Activated naive CD8-positive, alpha-beta T cell treated with anti-CD3 and anti-CD28 coated beads, Interleukin-2, amount 50 U/mL, for 16 hours (primary cell): ENCODE measurements at places on chromosomes 1 and 21.
A peak's percentile ranks its signal among the peaks of the same experiment; 100 is the strongest.

GRCh38 chr1:174022080-174022975 lies at the start of gene RC3H1:
Gene RC3H1 (minus strand): TSS chr1:174022357. CDS start chr1:173992985, 29,372 bp downstream.
- DNase-seq = peak; percentile 71

DNA sequence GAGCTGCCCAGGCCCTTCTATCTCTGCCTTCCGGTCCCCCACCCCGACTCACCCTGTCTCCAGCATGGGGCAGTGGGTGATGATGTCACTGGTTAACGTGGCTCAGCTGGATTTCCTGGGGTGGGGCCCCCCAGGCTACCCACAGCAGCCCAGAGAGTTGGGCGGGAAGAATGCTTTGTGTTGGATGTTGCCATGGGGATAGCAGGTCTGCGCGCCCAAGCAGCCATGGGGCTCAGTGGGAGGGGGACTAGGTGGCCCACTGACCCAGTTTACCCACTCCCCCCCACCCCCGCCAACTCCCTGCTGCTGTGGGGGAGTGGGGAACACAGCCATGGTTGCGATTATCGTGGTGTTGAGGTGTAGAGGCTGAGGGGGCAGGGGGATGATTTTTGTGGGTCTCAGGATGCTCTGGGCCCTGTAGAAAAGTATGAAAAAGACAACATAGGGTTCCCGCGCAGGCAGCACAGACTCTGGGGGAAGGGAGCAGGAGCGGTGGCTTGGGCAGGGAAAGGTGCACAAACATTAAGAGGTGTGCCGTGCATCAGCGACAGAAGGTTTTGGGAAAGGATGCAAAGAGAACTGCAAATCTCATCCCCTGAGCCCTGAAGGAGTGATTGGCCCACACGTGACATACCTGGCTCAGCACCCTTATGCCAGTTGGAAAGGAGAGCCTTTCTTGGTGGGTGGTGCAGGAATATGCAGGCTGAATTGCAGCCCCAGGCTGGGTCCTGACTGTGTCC lies 8.5 kb downstream of the CELSR2 start:
- DNase-seq = no peak

DNA sequence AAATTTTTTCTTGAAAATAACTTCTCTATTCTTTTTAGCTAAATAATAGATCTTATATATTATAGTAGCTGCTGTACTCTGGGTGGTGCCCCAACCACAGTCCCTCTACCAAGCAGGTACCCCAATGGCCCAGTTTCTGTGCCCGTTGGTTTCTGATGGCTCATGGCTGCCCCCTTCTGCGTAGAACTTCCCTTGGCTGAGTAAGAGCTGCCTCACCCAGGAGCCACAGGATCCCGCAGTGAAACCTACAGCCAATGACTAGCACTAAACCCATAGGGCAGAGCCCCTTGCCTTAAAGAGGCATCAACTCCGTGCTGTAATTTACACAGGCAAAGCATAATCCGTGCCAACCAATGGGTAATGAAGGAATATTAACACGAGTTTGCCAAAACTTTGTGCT lies 247.5 kb downstream of the USH2A start:
- DNase-seq = no peak

- DNase-seq = no peak
Measured at GRCh38 chr1:29245876-29246275, 9.6 kb downstream of the PTPRU start.

DNA sequence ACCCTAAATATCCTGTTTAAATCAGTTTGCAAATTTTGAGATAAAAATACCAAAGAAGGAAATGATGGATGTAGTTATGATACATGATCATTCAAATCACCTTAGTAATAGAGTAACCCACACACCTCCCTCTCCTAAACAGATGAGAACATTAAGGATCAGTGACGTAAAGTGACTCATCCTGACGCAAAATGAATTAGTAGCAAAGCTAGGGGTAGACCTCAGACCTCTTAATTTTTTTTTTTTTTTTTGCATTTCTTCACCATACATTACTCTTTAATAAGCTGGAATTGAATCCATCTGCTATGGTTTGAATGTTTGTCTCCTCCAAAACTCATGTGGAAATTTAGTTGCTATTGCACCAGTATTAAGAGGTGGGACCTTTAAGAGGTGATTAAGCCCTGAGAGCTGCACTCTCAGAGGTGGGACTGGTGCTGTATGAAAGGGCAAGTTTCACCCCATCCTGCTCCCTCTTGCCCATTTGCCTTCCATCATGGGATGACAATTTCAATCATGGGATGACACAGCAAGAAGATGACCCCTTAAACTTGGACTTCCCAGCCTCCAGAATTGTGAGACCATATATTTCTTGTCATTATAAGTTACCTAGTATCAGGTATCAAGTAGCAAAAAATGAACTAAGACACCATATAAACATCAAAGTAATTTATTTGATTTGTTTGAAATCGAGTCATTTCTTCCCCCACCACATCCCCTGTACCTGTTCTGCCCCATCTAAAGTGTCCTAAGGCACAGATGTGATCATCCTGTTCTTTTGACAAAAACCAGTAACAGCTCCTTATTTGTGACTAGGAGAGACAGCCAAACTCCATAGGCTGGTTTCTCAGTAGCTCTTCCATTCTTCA lies 114.6 kb upstream of the DUSP10 start:
- DNase-seq = no peak

DNA sequence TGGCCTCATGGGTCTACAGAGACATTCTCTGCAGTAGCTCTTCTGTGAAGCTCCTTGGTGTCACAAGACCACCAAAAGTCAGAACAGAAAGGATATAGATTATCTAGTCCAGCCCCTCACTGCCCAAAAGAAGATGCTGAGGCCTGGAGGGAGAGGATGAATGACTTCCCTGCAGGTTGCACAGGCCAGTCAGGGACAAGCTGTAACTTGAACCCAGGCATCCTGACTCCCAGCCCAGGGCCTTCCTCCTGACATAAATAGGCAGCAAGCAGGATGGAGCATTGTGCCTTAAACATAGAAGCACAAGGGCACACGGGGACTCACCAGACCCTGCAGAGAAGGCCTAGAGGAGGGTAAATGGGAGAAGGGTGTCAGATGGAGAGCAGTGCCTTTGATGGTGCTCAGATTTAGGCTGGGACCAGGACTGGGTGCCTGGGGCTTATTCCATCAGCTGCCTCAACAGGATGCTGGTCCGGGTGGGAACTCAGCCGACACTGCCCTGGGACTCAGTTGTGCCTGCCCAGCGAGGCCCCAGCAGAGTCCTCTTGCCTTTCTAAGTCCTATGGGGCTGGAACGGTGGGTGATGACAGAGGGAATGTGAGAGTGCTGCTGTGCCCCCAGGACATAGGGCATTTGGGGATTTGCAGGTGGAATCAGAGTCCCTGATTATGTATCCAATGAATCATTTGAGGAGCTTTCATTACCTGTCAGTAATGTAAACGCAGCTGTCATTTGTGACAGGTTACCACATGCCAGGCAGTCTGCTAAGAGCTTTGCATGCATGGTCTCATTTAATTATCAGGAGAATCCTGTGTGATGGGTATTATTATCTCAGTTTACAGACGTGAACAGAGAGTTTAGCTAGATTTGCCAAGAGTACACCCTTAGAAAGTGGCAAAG lies 13.2 kb downstream of the S100A7A start:
- no peak for DNase-seq

DNA sequence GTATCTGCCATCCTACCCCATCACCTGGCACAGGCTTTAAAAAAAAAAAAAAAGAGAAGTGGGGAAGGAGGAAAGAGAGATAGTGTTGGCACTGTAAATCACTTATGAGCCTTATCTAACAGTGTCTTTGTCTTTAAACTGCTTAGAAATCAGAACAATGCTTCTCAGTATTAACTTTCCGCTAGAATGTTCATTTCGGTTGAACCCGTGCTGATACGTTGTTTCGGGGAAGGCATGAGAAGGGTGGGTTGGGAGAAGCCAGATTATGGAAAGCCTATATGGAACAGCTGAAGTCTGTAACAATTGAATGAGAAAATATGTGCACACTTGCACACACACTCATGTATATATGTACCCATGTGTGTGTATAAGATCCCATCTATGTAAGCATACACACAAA lies 170.8 kb downstream of the GALNT2 start:
- DNase-seq = no peak

DNA sequence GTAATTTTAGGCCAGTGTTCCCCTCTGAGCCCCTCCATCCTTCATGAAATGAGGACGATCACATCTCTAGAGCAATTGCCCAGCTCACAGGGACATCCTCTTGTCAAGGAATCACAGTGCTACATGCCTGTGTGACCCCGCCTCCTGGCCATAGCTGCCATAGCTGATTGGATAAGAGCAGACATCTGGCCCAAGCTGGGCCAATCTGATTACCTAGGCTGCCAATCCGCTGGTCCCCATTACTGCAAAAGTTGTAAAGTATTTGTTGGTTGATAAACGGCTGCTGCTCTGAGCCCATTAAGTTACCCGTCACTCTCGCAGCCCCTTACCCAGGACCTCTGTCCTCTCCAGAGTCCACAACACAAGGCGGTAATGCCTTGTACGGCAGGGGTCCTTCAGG lies 8.3 kb downstream of the NT5C1A start:
- DNase-seq = no peak

DNA sequence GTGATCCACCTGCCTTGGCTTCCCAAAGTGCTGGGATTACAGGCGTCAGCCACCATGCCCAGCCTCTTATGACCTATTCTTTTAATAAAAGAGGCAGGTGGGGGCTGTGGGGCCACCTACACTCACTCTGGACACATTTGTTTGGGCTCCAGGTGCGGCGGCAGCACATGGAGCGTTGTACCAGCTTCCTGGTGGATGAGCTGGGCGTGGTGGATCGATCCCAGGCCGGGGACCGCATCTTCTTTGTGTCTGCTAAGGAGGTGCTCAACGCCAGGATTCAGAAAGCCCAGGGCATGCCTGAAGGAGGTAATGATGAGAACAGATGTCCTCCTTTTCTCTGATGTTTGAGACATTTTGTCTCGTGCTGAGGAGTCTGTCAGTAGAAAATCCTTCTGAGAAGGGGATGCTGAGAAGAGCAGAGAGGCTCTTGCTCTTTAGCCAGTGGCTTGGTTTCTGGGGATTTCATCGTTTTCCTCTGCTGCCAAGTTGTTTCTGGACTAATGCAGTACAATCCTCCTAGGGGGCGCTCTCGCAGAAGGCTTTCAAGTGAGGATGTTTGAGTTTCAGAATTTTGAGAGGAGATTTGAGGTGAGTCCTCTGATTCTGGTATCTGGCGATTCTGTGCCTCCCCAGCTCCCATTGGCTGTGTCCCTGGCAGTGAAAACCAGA lies 17.9 kb upstream of the MIIP start:
- DNase-seq = no peak

- DNase-seq = no peak
Measured at GRCh38 chr21:44337941-44338895, 972 bp downstream of the CFAP410 start.

- DNase-seq = no peak
Measured at GRCh38 chr1:241947354-241947753, 10.2 kb upstream of the BECN2 start.

DNA sequence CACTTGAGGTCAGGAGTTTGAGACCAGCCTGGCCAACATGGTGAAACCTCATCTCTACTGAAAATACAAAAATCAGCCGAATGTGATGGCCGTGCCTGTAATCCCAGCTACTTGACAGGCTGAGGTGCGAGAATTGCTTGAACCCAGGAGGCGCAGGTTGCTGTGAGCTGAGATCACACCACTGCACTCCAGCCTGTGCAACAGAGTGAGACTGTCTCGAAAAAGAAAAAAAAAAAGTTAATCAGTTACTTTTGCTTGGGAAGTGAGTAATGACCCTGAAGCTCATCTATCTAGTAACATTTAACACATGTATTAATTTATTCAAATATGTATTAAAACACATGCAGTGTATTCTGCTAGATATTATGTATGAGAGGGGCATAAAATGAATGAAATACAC lies 49.4 kb downstream of the ZNF326 start:
- no peak for DNase-seq

GRCh38 chr1:179042700-179043099 lies 17.0 kb downstream of the FAM20B start:
- no peak for DNase-seq

DNA sequence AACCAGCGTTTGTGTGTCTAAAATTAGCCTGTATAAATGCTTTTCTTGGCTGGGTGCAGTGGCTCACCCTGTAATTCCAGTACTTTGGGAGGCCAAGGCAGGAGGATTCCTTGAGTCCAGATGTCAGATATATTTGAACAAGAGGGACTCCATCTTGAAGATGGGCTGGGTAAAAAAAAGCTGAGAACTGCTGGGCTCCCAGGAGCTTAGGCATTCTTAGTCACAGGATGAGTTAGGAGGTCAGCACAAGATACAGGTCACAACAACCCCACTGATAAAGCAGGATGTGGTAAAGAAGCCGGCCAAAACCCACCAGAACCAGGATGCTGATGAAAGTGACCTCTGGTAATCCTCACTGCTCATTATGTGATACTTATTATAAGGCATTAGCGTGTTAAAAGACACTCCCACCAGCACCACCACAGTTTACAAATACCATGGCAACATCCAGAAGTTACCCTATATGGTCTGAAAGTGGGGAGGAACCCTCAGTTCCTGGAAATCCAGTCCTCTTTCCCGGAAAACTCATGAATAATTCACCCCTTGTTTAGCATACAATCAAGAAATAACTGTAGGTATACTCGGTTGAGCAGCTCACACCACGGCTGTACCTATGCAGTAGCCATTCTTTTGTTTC lies 36.2 kb upstream of the ZNF496 start:
- DNase-seq = no peak

GRCh38 chr1:9826087-9826486 lies 2.3 kb upstream of the CLSTN1 start:
- no peak for DNase-seq

DNA sequence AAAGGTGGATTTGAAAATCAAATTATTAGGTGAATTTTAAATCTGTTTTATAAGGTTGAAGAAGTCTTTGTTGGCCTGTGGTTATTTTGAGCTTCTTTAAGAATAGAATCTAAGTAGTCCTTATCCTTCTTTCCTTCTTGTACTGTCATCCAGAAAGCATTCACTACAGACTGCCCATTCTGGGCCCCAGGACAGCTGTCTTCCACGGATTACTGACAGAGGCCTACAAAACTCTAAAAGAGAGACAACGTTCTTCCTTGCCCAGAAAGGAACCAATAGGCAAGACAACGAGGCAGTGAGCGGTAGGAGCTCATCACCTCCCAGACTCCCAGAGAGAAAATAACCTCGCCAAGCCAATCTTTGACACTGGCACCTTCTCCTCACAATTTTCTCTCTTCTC lies 24.4 kb upstream of the PIGC start:
- no peak for DNase-seq

DNA sequence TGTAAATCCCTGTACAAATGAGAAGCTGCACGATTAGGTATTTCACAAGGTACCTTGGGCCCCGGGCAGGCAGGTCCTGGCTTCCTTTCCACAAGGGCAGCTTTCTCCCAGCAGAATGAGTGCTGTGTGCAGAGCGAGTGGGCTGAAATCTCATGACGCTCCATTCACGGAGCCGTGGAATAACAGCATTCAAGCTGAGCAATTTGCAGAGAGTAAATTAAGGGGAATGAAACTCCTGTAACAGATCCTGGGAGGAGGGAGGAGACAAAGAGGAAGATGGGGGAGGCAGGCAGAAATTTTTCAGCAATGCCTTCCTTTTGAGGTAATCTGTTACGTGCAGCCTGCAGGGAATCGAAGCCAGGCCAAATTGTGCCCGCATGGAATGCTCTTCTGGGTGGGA lies 239.9 kb downstream of the TNR start:
- no peak for DNase-seq

- no peak for DNase-seq
Measured at GRCh38 chr1:21234779-21235178, 55.5 kb downstream of the ECE1 start.
